AG08396 (cell line): ENCODE measurements at places on chromosomes 1 and 21.

- DNase-seq: no peak
Observed at GRCh38 chr1:5640845-5641244, 351.4 kb downstream of the NPHP4 start.

- no peak for DNase-seq
Observed at GRCh38 chr1:109316506-109316905, 9.7 kb upstream of the MYBPHL start.

GRCh38 chr1:98733782-98734112 is 72.2 kb downstream of the SNX7 start:
- DNase-seq: no peak

- DNase-seq: no peak
Observed at GRCh38 chr1:54885807-54886723, 930 bp downstream of the DHCR24 start.

DNA sequence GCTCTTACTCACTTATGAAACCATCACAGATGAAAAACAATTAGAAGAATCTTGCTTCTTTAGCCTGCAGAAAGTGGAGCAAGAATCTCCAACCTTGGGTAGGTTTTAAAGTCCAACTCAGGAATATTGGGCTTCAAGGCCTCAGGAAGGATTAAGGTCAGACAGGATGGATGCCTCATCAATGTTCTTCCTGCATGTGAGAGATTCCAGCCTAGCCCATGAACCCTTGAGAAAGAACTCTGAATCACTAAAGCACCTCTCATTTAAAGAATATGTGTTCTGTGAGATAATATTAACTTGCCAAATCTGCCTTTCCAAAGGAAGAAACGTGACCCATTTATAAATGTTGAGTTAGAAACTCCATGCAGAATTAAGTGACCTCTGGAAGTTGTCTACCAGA is 345.2 kb upstream of the CAMK1G start:
- no peak for DNase-seq

DNA sequence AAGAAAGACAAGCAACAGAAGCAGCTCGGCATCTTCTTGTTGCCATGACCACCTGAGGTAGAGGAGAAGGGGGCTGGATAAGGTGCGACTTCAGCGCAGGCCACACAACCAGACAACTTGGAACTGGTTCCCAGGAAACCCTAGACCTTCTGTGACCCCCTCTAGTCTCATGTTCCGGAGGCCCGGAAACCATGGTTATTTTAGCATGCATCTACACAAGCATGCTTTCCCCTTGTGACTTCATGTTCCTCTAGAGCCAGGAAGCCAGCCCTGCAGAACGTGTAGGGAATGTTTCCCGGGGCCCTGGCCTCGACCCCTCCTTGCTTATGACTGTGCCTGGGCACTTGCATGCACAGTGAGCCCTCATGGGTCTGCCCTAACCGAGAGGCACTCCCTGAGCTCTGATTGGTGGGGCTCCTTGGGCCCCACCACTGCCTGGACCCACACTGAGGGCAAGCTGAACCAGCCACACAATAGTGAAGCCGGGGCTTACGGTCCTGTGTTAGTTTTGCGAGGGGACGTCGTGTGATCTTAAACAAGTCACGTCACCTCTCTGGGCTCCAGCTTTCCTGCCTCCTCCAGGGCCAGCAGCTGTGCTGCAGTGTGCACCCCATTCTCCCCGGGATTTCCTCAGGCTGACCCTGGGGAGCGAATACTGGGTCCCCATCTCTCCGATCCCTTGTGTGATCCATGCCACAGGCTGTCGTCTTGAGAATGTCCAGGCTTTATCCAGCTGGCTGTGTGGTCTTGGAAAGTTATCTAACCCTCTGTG is 12.0 kb upstream of the MX2 start:
- DNase-seq: no peak

DNA sequence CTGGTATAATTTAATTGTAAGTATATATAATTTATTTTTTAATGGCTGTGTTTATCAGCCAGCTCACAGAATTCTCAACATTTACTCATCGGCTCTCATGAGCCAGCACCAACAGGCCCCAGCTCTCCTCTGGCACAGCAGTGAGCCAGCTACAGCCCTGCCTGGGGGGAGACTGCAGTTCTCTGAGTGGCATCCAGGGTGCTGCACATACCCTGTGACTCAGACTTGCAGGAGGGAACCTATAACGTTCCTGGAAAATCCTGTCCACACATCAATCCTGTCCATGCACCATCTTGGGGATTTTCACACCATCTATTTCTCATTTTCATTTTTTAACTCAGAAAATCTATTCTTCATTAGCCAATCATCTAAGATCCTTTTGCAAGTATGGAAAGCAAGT is 36.5 kb downstream of the FHAD1 start:
- peak; percentile 57 for DNase-seq

DNA sequence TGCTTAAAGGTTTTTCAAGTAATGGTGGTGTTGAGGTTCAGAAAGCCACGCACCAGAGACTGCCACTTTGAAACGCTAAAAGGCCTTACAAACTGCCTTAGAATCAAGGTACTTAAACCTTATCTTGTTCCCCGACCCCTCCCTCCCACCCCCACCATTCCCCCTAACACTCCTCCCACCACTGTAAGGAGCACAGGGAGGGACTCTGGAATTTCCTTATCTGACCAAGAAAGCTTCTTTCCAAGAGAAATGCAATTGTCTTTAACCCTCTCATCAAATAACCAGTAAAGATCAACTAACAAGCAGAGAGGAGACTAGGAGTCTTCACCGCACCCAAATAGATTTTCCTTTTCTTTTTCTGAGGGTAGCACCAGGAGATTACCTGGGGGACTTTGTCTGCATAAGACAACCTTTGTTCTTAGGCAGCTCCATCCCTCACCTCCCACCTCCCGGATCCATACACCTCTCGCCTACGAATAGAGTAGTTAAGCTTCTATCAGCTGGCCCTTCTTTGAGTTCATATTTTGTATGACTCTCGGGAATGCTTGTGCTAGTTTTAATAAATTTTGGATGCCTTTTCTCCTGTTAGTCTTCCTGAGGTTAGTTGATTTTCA is 137.7 kb upstream of the ADGRL2 start:
- no peak for DNase-seq

DNA sequence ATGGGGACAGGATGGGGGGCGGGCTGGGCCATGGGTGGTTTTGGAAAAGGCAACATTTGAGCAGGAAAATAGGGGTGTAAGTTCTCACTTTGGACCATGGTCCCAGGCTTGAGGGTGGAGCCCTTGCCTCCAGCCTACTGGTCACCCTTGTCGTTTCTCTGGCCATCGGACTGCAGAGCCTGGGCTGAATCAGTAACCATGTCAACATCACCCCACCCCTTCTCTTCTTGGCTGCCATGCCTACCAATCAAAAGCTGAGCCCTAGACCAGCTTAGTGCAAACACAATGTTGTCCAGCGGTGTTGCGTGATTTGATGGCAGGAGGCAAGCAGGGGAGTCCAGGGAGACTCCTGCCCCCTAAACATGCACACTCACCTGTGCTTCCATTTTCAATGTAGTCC is 231.0 kb upstream of the KAZN start:
- no peak for DNase-seq

DNA sequence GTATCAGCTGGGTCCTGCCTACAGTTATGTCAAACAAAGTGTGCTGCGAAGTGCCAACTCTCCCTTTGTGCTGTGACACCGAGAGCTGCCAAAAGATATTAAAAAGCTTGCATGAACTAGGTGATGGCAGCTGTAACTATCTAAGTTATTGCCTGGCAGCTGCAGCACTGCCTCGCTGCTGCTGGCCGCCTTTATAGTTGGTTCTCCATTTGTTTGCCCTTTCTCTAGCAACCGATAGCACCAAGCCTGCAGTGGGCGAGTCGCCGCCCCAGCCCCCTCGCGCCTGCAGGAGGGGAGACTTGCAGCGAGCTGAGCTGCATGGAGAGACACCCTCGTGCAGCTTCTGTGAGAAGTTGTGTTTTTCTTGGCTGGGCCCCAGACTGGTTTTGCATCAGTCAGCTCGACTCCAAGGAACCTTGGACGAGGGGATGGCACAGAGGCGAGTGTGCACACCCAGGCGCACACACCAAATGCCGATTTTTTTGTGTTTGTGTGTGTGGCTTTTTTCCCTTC is 330.6 kb downstream of the RPS6KC1 start:
- no peak for DNase-seq

- peak; percentile 18 for DNase-seq
Observed at GRCh38 chr1:46718340-46718726, 581 bp downstream of the EFCAB14 start.

- no peak for DNase-seq
Observed at GRCh38 chr21:42627527-42628289, 25.7 kb upstream of the PDE9A start.

- no peak for DNase-seq
Observed at GRCh38 chr1:23741609-23742008, 1.7 kb upstream of the ELOA start.

GRCh38 chr1:56525489-56526041 is 53.8 kb downstream of the PLPP3 start:
- no peak for DNase-seq

GRCh38 chr1:169160845-169161495 is 54.5 kb downstream of the ATP1B1 start:
- DNase-seq: no peak

- DNase-seq: no peak
Observed at GRCh38 chr21:32562426-32562825, 22.9 kb downstream of the TCP10L start.

DNA sequence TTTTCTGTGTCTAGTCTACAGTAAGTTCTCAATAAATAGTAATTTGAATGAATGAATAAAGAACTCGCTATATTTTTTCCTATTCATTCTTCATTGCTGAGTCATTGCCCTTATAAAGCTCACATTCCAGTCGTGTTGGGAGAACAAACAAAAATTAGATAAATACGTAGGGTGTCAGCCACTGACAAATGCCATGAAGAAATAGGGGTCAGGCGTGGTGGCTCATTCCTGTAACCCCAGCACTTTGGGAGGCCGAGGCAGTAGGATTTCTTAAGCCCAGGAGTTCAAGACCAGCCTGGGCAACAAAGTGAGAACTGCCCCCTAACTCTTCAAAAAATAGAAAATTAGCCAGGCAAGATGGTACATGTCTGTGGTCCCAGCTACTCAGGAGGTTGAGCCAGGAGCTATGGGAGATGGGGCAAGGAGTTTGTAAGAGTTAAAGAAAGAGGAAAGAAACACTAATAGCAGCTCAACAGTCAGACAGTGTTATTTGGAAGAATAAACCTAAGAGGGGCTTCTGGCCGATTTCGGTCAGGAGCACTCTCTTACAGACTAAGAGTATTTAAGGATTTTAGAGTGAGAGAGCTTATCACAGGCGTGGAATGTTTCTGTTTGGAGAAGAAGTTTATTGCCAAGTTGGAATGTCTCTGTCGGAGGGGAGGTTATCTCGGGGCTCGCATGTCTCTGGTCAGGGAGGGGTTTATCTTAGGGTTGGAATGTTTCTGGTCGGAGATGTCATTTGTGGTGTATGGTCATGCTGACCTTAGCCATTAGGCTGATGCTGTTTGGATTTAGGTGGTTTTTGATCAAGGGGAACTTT is 1.8 kb upstream of the CHML start:
- peak; percentile 46 for DNase-seq

GRCh38 chr1:168210312-168210711 is 15.5 kb upstream of the SFT2D2 start:
- DNase-seq: no peak

- DNase-seq: no peak
Observed at GRCh38 chr1:109527846-109528695, 11.6 kb upstream of the GPR61 start.

DNA sequence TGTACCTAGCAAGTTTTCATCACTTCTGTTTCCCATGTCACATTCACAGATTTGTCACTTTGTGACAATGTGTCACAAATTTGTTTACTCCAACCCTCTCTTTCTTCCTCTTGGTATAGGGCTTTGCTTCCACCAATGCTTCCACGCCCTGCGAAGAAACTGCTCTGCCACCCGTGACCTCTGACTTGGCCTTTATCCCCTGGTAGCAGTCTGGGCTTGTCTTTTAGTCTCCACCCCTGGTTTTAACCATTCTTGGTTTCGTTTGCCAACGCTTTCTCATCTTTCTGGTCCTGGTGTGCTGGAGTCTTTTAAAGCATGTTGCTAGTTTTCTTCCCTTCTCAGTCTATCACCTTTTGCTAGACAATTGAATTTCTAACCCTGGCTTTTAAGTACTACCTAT is 8.1 kb downstream of the TACSTD2 start:
- DNase-seq: no peak

DNA sequence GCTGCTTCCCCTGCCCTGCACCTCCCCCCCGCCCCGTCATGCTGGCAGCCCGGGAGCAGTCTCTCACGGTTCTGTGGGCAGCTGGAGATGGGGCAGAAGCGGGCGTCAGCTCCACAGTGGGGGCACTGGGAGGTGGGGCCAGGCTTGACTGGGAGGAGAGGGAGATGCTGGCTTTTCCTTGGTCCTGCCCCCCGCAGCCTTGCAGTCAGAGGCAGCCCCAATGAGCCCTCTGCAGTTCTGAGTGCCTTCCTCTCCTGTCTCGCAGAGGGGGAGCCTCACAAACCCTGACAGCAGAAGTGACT is 21.7 kb downstream of the ARHGEF10L start:
- DNase-seq: no peak

- DNase-seq: peak; percentile 54
Observed at GRCh38 chr1:161013488-161014230, 7.3 kb downstream of the F11R start.

GRCh38 chr1:225559326-225559725 is 93.6 kb downstream of the ENAH start:
- no peak for DNase-seq

DNA sequence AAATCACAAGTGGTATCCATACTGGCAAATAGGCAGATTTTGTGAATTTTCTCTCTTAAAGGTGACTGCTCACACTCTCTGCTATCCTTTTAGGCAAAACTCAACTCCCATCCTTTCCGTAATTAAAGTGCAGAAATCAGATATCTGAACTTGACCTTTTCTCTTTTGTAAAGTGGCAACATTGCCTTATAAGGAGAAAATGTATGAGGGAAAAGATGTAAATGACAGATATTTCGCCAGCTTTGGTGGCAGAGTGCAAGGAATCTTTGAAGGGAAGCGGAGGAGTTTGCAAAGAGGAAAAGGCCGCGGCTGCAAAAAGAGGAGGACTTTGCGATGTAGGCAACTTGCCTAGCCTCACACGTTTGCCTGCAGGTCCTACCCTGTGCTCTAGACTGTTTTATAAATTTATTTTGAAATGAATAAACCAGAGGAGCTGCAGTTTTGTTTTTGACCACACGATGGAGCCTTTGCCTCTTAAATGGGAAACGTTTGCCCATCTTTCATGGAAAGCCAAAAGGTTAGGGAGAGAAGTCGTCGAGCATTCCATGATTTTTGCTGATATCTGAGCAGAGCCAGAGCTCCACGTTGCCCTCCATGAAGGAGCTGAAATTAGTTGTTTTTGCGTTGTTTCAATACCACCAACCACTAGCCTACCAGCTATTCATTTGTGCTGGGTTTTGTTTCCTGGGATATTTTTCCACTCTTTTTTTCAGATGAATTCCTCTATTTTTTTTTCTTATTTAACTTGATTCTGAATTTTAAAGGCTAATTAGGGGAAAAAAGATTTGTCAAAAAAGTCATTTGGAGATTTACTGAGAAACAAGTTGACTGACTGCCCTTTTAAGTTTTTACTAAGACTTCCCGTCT is 242.3 kb downstream of the LMX1A start:
- DNase-seq: peak; percentile 34

GRCh38 chr1:205162301-205162700 is 40.5 kb upstream of the RBBP5 start:
- no peak for DNase-seq

- no peak for DNase-seq
Observed at GRCh38 chr1:66296370-66296769, 237.6 kb upstream of the SGIP1 start.

- no peak for DNase-seq
Observed at GRCh38 chr1:67691712-67692111, 6.7 kb downstream of the GADD45A start.

GRCh38 chr1:112263453-112263852 is 132.6 kb upstream of the CTTNBP2NL start:
- DNase-seq: peak; percentile 23
